Daoy (cell line): ENCODE measurements at places on chromosomes 5 and 9.

GRCh38 chr5:168219515-168220410 lies 71.7 kb upstream of the WWC1 start:
- peak; percentile 58 for DNase-seq

DNA sequence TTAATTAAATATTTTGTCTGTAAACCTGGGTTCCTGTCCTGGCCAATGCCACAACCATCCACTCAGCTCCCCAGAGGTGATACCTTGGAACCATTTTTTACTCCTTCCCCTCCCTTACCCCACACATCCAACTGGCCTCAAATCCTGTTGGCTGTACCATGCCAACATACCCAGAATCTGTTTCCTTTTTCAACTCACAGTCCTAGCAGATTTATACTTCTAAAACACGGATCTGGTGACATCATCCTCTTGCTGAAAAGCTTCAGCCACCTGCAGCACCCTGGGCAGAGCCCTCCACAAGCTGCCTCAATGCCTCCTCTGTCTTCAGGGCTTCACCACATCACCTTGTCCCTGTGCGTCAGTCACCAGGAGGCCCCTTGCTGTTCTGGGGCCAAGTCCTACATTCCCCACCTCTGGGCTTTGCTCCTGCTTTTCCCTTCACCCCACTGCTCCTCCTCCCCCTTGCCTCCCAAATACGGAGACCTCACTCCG lies 14.9 kb downstream of the SEMA6A start:
- no peak for DNase-seq

- peak; percentile 46 for DNase-seq
These were observed 15.4 kb downstream of the LMAN2 start for GRCh38 chr5:177336112-177336511.

GRCh38 chr9:83999141-83999918 lies 18.7 kb downstream of the RMI1 start:
- DNase-seq = no peak
